Smooth muscle cell of trachea (primary cell): ENCODE measurements at places on chromosomes 5 and 9. TPM values are rescaled to one million over a fixed set of nuclear protein-coding genes. Genes with fewer than 3 reads are reported as not detected.

Gene TMEM8B
- total RNA-seq: 6.5 and 7.4 TPM in 2 replicates

Gene ACSL6
- 0.66 TPM in 1 of 2 replicates, not detected in the other for total RNA-seq

Gene PRRX2
- total RNA-seq: 44.4 and 50.0 TPM in 2 replicates

Gene GM2A
- 30.3 and 55.6 TPM in 2 replicates for total RNA-seq

Gene STPG3
- 0.66 TPM in 1 of 2 replicates, not detected in the other for total RNA-seq

Gene CDKN2A
- total RNA-seq: 32.0 and 39.5 TPM in 2 replicates

Gene TMEM215
- not detected in 2 replicates for total RNA-seq

Gene NKD2
- total RNA-seq: 4.6 and 7.1 TPM in 2 replicates

Gene PRSS3
- total RNA-seq: 11.1 and 13.2 TPM in 2 replicates

Gene EIF4E1B
- not detected in 2 replicates for total RNA-seq

Gene SIT1
- 0.29 TPM in 1 of 2 replicates, not detected in the other for total RNA-seq

Gene DMGDH
- 2.5 and 5.1 TPM in 2 replicates for total RNA-seq

Gene ARL14EPL
- not detected in 2 replicates for total RNA-seq

Gene FCN1
- not detected in 2 replicates for total RNA-seq

Gene SPINK4
- total RNA-seq: not detected in 2 replicates

Gene CATSPER3
- 0.17 TPM in 1 of 2 replicates, not detected in the other for total RNA-seq

Gene C9orf50
- total RNA-seq: 0.17 and 0.44 TPM in 2 replicates

Gene ANGPTL2
- 49.6 and 184 TPM in 2 replicates for total RNA-seq

Gene RASGRF2
- 7.7 and 9.1 TPM in 2 replicates for total RNA-seq

Gene TTC23L
- total RNA-seq: under 0.01 and 0.87 TPM in 2 replicates

Gene ZNF300
- 5.1 and 14.1 TPM in 2 replicates for total RNA-seq

Gene DROSHA
- total RNA-seq: 43.5 and 57.5 TPM in 2 replicates

Gene CCIN
- 1.7 and 2.6 TPM in 2 replicates for total RNA-seq

Gene CORO2A
- total RNA-seq: 0.15 and 0.33 TPM in 2 replicates

Gene KIF4B
- 0.15 and 0.17 TPM in 2 replicates for total RNA-seq

Gene SYK
- total RNA-seq: not detected in 2 replicates

Gene BARHL1
- not detected in 2 replicates for total RNA-seq

Gene ANKRD55
- total RNA-seq: under 0.01 TPM in 1 of 2 replicates, not detected in the other

Gene EIF4EBP3
- 1.5 and 3.3 TPM in 2 replicates for total RNA-seq

Gene PCDHA13
- total RNA-seq: under 0.01 TPM in 2 replicates

Gene LRRC26
- total RNA-seq: not detected in 2 replicates

Gene SLC1A3
- 8.3 and 11.6 TPM in 2 replicates for total RNA-seq

Gene SLC6A7
- not detected in 2 replicates for total RNA-seq

Gene CDKN2B
- 15.0 and 42.2 TPM in 2 replicates for total RNA-seq

Gene POLR3G
- 6.9 and 11.1 TPM in 2 replicates for total RNA-seq

Gene LAMC3
- 0.29 and 0.33 TPM in 2 replicates for total RNA-seq

Gene MAPK9
- total RNA-seq: 26.0 and 27.2 TPM in 2 replicates

Gene ZNF354C
- 7.9 and 10.3 TPM in 2 replicates for total RNA-seq

Gene STX17
- total RNA-seq: 21.8 and 28.1 TPM in 2 replicates

Gene NPR3
- 82.2 and 123 TPM in 2 replicates for total RNA-seq

Gene SCGB3A2
- not detected in 2 replicates for total RNA-seq

Gene HSPA5
- 247 and 249 TPM in 2 replicates for total RNA-seq

Gene NUTM2F
- not detected in 2 replicates for total RNA-seq

Gene CNTNAP3
- total RNA-seq: 0.15 and 0.50 TPM in 2 replicates

Gene SMIM33
- not detected in 2 replicates for total RNA-seq

Gene GPR151
- not detected in 2 replicates for total RNA-seq

Gene BTNL8
- total RNA-seq: not detected in 2 replicates

Gene WNT8A
- total RNA-seq: not detected in 2 replicates

Gene FRRS1L
- under 0.01 and 0.50 TPM in 2 replicates for total RNA-seq
